Memory B cell (primary cell): ENCODE measurements at places on chromosomes 12 and 14.

DNA sequence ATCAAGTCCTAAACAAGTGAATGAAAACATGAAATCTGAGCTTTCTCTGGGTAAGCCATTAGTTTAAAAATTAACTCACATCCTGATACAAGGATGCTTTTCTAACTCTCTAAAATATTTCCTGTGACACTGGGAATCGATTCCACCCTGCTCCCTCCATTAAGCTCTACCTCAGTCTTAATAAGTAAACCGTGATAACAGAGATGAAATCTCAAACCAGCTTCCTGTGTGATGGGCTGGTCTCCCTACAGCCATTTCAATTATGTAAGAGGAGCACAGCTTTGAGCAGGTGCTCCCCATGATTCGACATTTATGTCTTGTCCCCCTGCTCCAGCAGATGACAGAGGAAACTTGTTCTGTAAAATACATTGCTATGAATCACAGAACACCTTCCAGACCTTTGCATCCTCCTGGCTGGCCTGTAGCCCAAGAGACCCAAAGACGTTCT is 59.0 kb downstream of the GAS2L3 start:
- no peak for DNase-seq

- DNase-seq, result no peak
Measured at GRCh38 chr14:27587103-27587502, 989.3 kb upstream of the NOVA1 start.

DNA sequence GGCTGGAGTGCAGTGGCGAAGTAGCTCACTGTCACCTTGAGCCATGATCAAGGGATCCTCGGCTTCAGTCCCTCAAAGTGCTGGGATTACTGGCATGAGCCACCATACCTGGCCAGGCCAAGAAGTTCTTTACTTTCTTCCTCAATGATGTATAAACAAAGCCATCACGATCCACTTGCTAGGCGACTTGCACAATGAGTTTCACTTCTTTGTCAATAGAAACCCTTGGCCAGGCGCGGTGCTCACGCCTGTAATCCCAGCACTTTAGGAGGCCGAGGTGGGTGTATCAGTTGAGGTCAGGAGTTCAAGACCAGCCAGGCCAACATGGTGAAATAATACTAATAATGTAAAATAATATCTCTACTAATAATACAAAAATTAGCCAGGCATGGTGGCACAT is 14.4 kb upstream of the SPSB2 start:
- DNase-seq, result no peak

GRCh38 chr12:49131894-49132461 is 783 bp upstream of the TUBA1B start:
- no peak for DNase-seq

DNA sequence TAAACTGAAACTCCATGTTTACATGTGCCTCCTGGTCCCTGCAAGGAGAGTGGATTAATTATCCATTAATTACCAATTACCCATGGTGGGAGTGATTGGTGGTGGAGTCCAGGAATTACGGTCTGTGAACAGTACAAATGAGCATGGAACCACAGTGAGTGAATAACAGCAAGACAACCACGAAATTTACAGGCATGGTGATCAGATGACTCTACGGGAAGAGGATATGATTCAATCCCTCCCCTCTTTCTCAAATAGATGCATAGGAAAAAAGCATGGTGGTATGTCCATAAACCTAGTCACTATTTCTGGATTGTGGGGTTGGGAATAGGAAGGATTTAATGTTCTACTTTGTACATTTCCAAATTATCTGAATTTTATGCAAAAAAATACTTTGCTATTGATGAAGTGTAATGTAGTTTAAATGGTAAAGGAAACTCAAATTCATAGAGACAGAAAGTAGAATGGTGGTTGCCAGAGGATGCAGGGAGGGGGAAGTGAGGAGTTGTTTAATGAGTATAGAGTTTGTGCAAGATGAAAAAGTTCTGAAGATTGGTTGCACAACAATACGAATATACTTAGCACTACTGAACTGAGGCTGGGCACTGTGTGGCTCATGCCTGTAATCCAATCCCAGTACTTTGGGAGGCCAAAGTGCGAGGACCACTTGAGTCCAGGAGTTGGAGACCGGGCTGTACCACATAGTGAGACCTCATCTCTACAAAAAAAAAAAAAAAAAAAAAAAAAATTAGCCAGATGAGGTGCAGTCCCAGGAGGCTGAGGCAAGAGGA is 41.2 kb upstream of the C12orf75 start:
- no peak for DNase-seq

DNA sequence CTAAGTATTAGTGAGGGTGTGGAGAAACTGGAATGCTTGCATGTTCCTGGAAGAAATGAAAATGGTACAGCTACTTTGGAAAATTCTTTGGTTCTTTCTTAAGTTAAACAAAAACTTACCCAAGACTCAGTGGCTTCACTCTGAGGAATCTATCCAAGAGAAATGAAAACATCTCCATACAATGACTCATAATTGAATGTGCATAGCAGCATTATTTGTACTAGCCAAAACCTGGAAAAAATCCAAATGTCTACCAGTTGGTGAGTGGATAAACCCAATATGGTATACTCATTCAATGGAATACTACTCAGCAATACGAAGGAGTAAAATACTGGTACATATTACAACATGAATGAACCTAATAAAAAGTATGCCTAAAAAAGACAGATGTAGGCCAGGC is 18.0 kb upstream of the CRACR2A start:
- no peak for DNase-seq

GRCh38 chr12:113165521-113166450 is 16.3 kb downstream of the CFAP73 start:
- DNase-seq, result no peak

GRCh38 chr14:68396461-68396860 is 396.4 kb downstream of the ZFP36L1 start:
- no peak for DNase-seq

DNA sequence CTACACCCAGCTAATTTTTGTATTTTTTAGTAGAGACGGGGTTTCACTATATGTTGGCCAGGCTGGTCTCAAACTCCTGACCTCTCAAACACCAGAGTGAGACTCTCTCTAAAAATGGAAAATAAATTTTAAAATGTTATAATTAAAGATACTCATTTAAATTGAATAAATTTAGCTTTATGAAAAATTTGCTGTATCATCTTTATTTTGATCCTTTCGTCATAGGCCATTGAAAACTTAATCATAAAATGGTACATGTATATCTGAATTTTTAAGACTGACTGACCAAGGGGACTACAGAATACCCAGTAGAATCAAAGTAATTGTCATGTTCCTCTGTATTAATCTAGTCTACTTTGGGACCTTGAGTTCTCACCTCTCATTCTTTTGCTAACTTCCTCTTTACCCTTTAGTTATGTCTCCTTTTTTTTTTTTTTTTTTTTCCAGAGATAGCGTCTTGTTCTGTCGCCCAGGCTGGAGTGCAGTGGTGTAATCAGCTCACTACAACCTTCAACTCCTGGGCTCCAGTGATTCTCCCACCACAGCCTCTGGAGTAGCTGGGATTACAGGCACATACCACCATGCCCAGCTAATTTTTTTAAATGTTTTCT is 9.5 kb downstream of the RAB5B start:
- no peak for DNase-seq

DNA sequence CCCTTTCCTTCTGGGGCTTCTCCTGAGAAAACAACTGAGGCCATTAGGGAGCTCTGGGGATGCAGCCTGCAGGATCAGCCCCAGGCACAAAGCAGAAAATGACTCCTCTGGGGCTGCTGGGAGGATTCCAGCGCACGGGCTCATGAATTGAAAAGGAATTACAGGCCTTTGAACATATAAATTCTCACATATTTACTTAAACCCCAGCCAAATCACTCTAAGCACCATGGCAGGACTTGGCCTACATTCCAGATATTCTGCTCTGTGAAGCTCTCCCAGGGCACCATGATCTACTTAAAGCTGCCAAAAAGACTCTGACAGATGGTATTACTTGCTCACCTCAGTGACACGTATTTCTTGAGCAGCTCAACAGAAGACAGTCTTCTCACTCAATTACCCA is 87.2 kb downstream of the ZFC3H1 start:
- DNase-seq, result no peak

DNA sequence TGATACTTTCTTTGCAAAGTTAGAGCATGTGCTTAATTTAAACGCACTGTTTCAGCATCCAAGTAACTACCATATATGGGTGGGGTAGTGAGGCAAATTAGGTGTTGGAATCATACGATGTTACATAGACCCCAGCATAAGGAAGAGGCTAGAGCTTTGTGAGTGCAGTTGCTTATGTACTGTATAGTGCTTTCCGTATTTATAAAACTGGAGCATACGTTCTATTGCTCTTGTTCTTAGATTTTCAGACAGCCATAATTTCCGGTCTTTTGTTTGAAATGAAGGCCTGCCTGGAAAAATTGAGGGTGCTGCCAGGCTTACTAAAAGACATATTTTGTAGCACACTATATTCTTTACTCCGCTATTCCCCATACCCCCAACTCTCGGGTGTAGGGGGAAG is 335.7 kb downstream of the FOXG1 start:
- DNase-seq, result no peak

DNA sequence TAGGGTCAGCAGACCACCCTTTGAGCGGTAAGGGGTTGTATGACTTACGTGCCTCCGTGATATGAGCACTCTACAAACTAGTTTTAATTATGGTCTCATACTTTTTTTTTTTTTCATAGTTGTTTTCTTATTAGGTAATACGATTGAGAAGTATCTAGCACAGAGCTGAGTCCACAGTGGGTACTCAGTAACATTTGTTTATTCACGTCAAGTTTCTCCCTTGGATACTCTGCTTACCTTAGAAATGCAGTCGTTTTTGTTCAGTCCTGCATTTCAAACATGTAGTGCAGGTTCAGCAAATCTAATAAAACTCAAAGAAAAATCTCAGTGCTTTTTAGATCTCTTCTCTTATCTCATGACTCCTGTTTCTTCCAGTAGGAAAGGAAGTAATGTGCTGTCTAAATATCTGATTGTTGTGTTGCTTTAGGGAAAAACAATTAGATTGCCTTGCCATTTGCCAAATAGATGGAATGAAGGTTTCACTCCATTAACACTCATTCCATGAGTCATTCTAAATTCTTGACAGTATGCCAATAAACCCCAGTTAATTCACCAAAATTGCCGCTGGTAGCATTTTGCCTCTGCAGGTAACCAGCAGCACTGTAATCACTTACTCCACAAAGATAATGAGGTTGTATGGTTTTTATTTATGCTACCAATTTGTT is 118.9 kb downstream of the PTCSC3 start:
- DNase-seq, result no peak

DNA sequence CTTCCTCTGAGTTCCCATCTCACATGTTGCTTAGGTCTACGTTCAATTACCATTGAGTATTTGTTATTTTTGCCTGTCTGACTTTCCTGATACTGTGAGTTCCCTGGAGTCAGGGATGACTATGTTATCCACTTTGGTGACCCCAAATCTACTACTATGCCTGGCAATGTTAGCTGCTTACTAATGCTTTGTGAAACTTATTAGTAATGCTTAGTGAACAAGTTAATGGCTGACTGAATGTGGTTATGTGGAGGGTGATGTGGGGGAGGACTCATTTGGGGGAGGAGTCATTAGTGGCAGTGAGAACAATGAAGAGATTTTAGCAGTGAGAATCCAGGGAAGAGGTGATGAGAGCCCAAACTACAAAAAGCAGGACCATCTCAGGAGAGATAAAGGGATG is 121.6 kb downstream of the KTN1 start:
- no peak for DNase-seq

GRCh38 chr14:81402123-81402495 is 2.0 kb upstream of the STON2 start:
- DNase-seq, result no peak

DNA sequence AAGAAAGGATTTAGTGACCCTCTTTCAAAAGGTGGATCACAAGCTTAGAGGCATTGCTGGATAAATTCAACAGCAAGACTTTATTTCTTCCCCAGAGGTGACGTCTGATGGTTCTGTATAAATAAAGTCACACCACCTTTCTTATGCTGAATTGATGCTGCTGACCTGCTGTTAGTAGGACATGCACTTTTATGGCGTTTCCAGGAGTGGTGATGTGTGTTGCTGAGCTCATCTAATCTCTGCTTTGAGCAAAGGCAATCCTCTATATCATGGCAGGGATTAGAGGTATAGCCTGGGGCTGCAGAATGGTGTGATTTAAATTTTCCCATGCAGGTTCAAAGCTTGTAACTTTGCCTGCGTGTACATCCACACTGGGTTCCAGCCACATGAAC is 94.9 kb downstream of the ETV6 start:
- no peak for DNase-seq

GRCh38 chr14:102445066-102445465 is 64.5 kb downstream of the ANKRD9 start:
- no peak for DNase-seq

DNA sequence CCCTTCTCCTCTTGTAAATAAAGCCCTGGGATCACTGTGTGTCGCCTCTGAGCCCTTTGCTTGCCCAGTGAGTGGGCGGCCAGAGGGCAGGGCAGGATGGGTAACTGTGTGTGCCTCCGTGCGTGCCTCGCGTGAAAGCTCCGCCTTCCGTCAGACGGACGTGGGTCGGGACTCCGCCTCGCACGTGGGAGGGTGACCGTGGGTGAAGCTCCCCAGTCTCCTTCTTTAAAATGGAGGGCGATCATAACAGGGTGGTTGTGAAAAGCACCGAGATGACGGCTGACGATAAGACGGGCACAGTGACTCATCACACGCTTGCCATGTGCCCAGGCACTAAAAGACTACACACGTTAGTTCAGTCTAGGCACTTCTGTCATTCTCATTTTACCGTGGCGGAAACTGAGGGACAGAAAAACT is 9.2 kb downstream of the PHB2 start:
- DNase-seq, result peak; percentile 56

DNA sequence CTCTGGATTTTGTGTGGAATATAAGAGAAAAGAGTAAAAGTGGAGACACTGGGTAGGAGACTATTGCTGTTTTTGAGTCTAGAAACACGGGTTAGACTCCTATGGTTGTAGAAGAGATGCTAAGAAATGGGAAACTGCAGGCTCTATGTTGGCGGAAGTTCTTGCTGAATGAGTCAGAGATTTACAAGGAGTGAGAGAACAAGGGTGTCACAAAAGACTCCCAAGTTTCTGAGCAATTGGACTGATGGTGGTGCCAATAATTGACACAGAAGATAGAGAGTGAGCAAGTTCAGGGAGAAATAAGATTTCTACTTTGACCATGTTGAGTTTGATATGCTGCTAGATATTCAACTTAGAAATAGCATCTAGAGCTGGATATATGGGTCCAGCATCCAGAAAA is 2.6 kb upstream of the PRKD1 start:
- DNase-seq, result no peak

GRCh38 chr12:95648990-95649791 is 97.9 kb upstream of the USP44 start:
- no peak for DNase-seq
